Neuronal stem cell (in vitro differentiated cells): ENCODE measurements at places on chromosomes 16 and 17.
A peak's percentile ranks its signal among the peaks of the same experiment; 100 is the strongest.

GRCh38 chr17:7393613-7394451, 493 bp downstream of the PLSCR3 start:
- no peak for DNase-seq

DNA sequence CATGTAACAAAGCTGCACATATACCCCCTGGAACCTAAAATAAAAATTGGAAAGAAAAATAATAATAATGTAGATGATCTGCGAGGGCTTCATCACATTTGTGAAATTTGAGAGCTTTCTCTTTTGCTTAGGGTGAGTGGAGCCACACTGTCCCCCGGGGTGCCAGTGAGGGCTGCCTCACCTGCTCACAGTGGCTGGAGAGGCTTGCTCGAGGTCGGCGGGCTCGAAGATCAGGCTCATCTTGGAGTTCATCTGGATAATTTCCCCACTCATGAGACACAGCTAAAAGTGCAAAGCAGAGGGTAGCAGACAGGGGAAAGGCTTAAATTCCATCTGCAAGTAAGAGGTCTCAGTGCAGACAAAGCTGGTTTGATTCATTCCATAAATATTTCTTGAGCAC, 123.8 kb downstream of the DNAH3 start:
- no peak for DNase-seq

GRCh38 chr16:58503863-58504688, 4.1 kb downstream of the NDRG4 start:
- DNase-seq = no peak

DNA sequence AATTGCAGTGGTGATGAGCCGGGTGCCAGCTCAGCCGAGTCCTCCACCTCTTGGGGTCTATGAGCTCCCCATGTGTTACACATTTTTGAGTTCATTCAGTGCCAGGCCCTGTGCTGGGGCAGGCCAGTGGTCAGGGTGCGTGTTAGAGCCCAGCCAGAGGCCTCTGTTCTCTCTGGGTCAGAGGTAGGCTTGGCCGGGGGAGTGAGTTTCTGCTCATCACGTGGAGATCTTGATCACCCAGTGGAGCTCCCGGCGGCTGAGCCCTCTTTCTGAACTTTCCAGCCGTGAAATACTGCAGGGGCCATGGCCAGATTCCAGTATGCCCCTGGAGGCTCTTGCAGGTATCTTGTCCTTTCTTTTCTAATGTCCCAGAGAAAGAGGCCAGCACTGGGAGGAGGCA, 93.0 kb downstream of the RAP1GAP2 start:
- DNase-seq = no peak

GRCh38 chr17:21388066-21388465, 11.9 kb downstream of the KCNJ12 start:
- DNase-seq = no peak

DNA sequence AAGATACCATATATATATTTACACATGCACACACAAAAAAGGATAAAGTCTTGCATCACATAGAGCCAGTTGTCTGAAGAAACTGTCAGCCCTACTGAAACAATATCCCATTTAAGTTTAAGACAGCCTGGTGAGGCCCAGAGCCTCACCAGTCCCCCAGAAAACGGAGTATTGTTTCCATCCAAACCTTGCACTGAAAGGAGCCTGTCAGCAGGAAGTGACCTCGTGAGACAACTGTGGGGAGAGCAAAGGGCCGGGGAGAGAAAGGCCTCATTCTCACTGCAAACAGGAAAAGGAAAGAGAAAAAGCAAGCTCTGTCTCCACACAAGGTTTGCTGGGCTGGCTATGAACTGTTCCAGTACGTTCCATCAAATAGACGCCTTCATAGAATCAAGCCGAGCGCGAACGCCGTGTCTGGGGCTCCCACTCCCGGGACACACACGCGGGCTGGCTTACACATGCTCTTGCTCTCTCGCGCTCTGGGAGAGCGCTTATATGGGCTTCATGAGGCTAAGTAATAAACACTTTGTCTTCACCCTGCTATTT, 44.4 kb upstream of the ZFHX3 start:
- DNase-seq = no peak

DNA sequence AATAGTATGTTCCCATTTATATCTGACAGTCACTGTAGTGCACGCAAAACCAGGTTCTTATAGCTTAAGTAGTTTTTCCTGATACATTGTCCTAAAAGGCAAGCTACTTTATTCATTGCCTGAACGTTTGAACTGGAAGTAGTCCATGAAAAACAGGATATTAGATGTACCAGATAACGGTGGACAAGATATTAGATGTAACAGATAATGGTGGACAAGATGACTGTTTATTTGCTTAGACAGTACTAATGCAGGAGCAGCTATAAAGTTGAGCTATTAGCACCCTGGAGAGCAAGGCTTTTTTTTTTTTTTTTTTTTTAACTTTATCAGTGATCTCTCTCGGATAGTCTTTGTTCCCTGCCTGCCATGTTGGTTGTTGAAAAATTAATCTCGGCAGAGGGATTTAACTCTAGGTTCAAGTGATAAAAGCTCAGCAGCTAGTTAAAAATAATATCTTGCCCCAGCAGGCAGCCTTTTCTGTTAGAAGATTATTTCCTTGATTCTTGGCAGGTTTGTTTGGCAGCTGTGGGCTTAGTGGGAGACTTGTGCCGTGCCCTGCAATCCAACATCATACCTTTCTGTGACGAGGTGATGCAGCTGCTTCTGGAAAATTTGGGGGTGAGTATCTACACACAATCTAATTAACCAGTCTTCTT, 17.3 kb upstream of the TBKBP1 start:
- no peak for DNase-seq

GRCh38 chr17:4333041-4333440, 33.4 kb downstream of the UBE2G1 start:
- DNase-seq = no peak

DNA sequence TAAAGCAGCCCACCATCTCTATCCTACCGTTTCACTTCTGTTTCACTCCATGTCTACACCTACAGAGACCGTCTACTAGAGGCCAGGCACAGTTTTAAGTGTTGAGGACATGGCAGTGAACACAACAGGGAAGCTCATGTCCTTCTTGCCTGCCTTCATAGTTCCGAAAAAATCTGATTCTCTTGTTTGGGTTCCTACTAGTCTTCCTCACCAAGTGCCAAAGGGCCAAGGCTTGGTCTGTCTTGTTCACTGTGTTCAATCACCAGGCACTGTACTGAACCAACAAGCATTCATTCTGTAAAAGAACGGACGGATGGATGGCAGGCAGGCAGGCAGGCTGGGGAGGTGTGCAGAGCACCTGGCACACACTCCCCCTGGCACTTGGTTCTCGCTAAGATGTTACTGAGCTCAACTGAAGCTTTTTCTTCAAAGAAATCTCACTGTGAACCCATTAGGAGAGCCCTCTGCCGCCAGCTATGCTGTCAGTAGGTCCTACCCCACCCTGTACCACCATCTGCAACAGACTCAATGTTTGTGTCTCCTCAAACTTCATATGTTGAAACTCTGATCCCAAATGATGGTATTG, 2.5 kb downstream of the DEXI start:
- no peak for DNase-seq

- no peak for DNase-seq
These were observed 34.0 kb downstream of the DGKE start for GRCh38 chr17:56867948-56868376.

- no peak for DNase-seq
These were observed 6.2 kb downstream of the NEK8 start for GRCh38 chr17:28734712-28735241.

DNA sequence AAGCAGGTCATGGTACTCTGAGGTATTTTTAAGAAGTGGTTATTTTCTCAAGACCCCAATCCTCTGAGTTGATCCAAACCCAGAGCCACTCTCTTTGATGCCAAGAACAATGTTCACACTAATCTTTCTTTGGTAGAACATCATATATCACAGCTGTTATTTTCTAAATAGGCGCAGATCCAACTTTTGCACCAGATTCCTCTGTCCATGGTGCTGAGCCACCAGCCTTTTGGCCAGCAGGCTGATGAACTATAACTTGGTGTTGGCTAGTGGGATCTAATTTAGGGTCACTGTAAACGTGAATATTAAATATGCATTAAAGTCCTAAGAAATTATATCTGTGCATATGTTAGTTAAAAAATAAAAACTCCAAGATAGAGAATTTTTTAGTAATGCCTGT, 7.0 kb upstream of the ZKSCAN2 start:
- no peak for DNase-seq

DNA sequence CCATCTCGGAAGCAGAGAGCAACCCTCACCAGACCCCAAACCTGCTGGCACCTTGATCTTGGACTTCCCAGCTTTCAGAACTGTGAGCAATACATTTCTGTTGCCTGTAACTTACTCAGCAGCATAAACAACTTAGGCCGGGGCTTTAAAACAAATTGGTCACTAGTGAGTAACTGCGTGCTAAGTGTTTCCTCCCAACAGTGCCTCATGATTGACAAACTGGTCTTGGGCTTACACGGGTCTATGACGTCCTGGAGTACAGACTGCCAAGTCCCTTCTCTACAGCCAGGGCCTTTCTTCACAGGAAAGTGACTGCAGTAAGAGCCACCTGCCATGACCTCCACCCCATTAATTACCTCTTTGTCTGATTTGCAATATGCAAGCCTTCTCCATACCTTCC, 136.7 kb downstream of the XYLT1 start:
- no peak for DNase-seq

- no peak for DNase-seq
These were observed 35.8 kb upstream of the TEKT3 start for GRCh38 chr17:15377200-15377599.

DNA sequence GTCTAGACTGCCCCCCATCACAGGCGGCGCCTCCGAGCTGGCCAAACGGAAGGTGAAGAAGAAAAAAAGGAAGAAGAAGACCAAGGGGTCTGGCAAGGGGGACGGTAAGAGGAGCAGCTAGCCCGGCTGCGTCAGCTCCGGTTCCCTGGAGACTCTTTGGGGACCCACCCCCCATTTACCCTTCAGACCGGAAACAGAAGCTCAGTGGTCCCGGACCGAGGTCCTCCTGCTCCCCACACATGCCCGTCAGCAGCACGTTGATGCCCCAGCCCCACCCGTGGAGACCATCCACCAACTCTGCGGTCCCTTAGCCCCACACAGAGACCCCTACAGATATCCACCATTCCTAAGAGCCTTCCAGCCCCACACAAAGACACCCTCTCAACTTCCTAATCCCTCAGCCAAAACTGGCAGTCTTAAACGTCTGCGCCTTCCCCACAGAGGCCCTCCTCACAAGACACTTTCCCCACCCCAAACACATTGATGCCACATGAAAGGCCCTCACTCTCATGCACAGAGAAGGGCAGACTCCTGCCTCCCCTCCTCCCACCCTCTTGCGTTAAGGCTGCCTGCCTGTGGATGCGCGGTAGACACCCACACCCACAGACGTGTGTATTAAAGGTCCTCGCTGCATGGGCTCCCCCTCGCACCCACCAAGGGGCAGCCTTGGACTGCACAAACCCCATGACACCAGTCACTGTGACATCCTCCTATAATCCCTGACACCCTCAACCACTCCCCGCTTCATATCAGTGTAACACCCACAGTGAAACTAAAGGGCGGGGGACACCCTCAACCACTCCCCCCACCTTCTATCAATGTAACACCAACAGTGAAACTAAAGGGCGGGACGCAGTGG, 58.2 kb upstream of the RPH3AL start:
- DNase-seq = peak; percentile 31

DNA sequence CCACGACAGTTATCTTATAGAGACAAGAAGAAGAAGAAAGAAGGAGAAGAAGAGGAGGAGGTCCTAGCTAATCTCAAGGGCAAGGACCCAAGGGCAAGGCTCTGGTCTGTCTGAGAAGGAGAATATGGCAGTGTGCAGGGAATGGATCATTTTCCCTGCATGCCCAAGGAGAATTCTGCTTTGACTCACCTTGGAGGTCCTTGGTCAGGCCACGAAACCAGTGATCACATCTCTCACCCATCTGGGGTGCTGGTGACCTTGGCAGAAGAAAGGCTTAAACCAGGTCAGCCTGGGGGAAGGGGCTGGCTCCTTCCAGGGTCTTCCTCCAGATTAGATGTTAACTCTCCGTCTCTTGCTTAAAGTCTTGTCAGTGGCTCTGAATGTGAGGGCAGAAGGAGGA, 1.6 kb upstream of the FMNL1 start:
- DNase-seq = no peak

- no peak for DNase-seq
These were observed 21.6 kb downstream of the SPOP start for GRCh38 chr17:49656247-49656646.

GRCh38 chr16:27547134-27547533, 2.6 kb downstream of the GTF3C1 start:
- no peak for DNase-seq

- no peak for DNase-seq
These were observed 619 bp downstream of the NAT9 start for GRCh38 chr17:74775409-74776043.
